ENCODE measurements at places on chromosomes 4 and X. TPM values are rescaled to one million over a fixed set of nuclear protein-coding genes. Genes with fewer than 3 reads are reported as not detected.

DNA sequence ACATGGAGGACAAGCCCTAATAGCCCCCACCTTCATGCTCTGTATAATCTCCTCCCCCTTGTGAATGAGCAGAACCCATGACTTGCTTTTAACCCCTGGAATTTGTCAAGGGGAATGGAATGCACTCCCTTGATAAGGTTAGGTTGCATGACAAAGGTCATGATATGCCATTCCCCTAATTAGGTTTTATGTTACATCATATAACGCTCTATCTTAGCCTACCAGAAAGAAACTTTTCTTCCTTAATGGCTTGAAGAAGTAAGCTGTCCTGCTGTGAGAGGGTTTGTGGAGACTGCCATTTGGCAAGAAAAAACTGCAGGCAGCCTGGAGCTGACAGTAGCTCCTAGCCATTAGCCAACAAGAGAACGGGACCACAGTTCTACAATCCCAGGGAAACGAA is 399.8 kb upstream of the MAD2L1 start:
- no peak for DNase-seq

DNA sequence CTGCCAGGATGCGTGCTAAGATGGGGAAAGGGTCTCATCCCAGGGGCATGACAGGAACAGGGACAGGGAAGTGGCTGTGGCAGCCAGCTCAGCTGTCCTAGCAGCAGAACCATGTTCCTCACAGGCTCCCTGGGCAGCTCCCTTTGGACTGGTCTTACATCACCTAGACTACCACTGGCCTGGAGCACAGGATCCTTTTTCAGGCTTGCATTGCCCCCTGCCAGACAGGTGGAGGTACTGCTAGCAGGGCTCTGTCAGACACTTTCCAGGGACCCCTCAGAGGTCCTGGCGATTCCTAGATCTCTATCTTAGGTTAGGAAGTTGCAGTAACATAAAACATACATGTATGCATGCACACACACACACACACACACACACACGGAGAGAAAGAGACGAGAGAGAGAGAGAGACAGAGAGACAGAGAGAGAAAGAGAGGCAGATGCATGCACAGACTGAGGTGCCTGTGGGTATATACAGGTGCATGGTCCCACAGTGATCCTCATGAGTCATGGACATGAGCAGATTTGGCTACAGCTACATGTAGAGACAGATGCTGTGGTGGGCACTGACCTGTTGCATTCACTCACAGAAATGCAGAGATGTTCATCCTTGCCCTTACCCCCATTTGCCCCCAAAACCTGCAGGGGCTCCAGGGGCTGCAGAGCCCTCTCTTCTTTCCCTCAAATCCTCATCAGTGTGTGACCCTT is 63.6 kb downstream of the STARD8 start:
- no peak for DNase-seq

DNA sequence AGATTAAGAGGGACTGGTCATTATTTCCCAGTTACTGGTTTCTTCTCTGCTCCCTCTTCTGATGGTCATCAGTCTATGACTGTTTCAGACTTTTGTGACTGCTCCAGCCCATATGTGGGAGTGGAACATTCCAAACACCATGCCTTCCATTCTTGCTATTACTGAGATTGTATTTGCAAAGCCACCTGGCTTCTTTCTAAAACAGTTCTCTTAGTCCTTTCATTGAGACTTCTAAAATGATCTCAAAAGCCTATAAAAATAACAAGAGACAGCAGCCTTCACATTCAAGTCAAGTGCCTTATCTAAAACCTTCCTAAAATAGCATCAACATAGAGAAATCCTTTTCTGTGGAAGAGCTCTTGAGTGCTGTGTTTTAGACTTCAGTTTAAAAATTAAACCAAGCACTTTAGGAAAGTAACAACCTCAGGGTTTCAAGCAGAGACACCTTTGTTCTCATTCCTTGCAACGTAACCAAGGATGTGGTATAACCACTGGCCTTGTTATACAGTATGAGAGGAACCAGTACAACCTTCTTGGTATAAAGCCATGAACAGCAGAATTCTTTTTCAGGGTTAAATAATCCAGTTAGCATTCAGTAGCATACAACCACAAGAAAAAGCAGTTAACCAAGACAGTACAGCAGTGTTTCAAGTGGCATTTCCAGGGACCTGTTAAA is 97.1 kb downstream of the NFKB1 start:
- DNase-seq = no peak

DNA sequence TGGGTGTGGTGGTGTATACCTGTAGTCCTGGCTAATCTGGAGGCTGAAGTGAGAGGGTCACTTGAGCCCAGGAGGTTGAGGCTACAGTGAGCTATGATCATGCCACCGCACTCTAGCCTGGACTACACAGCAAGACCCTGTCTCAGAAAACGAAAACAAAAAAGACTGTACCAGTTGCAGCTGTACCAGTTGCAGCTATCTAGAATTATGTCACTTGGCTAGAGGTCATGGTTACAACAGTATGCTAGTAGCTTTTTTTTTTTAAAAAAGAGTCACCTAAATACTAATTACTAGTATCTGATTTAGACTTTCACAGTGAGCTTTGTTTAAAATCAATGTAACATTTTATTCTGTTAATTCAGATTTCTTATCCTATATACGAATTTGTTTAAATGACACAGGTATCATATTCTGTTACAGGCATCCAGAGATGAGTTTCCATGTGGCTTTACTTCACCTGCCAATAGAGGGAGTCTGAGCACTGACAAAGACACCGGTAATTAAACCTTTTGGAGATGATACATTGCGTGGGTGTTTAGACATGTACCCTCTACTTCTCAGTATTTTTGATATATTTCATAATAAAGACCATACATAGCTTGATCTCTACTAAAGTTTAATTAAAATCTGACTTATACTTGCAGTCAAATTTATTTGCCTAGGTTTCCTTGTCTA is 100.2 kb upstream of the IL13RA1 start:
- DNase-seq = no peak

- DNase-seq = no peak
Measured at GRCh38 chr4:147768113-147768512, 36.2 kb downstream of the ARHGAP10 start.

GRCh38 chr4:183369073-183369472 is 46.8 kb upstream of the CLDN24 start:
- DNase-seq = no peak

DNA sequence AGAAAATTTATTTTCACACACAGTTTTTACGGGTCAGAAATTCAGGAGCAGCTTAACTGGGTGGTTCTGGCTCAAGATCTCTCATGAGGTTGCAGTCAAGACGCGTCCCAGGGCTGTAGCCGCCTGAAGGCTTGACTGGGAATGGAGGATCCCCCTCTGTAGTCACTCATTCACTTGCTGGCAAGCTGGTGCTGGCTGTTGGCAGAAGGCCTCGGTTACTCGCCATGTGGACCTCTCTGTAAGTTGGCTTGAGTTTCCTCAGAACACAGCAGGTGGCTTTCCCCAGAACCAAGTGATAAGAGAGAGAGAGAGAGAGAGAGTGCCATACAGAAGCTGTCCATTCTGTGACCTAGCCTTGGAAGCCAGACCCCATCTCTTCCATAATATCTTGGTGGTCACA is 132.8 kb downstream of the DCLK2 start:
- DNase-seq = no peak

- DNase-seq = no peak
Measured at GRCh38 chr4:154452798-154453346, 38.7 kb downstream of the DCHS2 start.

GRCh38 chrX:1465286-1466231 is 12.8 kb upstream of the ASMTL start:
- no peak for DNase-seq

DNA sequence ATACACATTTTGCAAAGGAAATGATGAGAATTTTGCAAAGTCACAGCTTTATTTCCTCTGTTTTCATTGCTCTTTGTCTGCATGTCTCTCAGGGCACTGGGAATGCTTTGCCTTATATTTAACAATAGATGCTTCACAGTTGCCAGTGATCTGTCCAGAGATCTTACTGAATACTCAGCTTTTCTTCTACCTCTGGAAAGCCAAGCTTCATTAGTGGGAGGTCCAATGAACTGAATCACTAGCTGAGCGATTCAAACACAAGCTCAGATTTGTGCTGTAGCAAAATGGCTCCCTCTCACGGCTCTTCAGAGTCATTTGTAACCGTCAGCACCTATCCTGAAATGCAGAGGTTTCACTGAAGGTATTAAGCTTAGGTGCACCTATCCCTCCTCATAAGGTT is 138.9 kb downstream of the DCLK2 start:
- no peak for DNase-seq

DNA sequence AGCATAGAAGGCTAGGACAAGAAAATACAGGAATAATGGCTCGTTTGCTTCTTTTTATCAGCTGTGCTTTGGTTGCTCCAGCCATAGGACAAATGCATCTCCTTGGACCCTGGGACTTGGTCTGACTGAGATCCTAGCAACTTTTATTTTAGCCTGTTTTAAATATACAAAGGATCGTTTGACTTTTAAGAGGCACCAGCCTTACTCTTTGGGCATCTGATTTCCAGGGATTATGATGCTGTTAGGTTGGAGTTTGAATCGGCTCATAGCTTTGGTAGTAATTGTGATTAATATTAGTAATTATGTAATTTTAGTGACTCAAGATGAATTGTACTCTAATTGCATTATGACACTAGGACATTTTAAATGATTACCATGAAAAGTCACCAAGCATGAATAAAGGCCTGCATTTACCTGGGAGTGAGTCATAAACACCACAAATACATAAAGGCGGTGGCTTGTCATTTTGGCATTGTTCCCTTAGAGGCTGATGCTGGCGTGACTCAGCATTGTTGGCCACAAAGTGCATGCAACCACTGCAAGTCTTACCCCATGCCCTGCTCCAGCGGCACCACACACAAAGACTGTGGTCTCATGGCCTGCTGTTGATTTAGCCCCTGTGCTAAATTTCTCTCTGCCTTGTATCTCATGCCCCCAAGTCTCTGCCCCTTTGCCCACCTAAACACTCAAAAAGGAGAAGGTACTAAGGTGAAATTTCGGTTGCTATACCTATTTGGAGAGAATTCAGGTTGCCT is 12.4 kb downstream of the GPAT3 start:
- peak; percentile 72 for DNase-seq

- DNase-seq = no peak
Measured at GRCh38 chrX:40003428-40004245, 94.1 kb downstream of the BCOR start.

Gene TEX13B
- total RNA-seq = not detected

Gene GPR82
- total RNA-seq = 0.49 TPM

Gene HGFAC
- total RNA-seq = not detected

Gene FRYL
- total RNA-seq = 50.7 TPM

Gene RPA4
- total RNA-seq = 0.29 TPM

Gene RAB9B
- 28.3 TPM for total RNA-seq

All from right cardiac atrium (tissue), 5 donors.